ENCODE measurements at places on chromosomes 3 and 15.

- peak; percentile 24 for DNase-seq
These were observed 74.7 kb upstream of the SH3GL3 start for GRCh38 chr15:83372434-83372891.

GRCh38 chr3:117485841-117486240, 776.3 kb downstream of the TUSC7 start:
- DNase-seq, result no peak

DNA sequence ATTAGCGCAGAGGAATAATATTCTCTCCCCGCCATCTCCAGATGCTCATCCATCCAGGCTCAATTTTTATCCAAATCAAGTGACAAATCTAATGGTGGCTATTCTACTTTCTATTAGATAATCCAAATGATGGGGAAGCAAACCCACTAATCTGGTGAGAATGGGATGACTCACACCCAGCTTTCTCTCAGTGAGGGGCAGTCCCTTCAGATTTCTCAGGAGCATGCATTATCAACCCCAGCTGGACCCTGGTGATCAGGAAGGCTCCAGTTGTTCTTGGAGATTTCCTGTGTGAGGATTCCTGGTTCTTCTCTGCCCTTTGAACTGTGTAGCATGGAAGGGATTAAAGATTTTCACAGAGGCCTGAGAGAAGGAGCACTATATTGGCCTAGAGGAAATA, 358.0 kb downstream of the WDR72 start:
- DNase-seq, result no peak

- DNase-seq, result no peak
These were observed 40.3 kb downstream of the SPSB4 start for GRCh38 chr3:141091426-141091825.
